AG04449 (cell line): ENCODE measurements at places on chromosomes 4 and X.
A peak's percentile ranks its signal among the peaks of the same experiment; 100 is the strongest.

DNA sequence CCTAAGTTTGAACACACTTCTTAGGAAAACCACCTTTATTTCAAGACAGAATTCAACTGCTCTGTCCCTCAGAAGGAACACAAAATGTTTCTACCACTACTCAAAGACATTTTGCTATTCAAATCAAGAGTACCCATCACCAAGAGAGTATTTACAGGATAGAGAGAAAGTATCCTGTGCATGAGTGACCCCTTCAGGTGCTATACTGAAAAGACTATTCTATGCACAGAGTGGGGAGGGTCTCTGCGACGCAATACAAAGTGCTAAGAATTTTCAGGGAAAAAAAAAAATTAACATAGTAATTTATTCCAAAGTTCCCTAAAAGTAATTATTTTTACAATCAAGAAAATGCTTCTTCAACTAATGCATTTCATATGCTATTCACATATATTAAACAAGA lies 346.4 kb upstream of the FAM241A start:
- DNase-seq: no peak

GRCh38 chr4:153798420-153798819 lies 9.5 kb upstream of the SFRP2 start:
- DNase-seq: no peak

DNA sequence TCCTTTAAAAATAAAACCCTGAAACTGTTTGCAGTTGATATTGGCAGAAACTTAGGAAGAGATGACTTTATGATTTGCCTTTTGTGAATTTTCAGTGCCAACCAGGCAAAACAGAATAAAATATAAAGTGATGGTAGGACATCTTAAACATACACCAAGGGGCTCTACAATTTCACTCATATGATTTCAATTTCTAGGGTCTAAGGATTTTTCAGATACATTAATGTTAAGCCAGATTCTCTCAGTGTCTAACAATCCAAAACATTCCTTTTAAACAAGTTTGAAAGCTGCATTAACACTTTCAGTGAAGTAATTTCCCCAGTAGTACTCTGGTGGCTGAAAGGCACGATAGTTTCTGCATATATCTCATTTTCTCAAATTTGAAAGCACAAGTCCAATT lies 1262.0 kb upstream of the ADGRL3 start:
- no peak for DNase-seq

DNA sequence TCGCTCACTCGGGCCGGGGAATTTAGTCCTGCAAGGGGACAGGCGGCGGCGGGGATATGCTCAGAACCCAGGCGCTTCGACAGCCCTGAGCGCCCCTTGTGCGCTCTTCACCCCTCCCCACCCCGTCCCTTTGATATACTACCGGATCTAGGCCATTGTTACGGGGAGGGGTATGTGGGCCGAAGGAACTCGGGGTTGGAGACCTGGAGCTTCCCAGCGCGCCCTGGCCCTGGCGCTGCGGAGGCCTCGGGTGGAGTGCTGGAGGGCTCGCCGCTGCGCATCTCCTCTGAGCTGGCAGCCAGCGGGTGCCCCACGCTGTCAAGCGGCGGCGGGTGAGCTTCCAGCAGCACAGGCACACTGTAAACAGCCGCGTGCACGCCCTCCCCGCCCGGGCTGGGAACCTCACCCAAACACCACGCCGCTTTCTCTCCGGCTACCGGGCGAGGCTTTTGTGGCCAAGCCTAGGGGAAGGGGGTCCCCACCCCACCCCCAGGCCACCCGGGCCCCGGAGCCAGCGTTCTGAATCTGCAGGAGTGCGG lies 54.5 kb upstream of the BCOR start:
- DNase-seq: no peak

- no peak for DNase-seq
These were observed 79.3 kb downstream of the CLDN22 start for GRCh38 chr4:183240581-183241321.

DNA sequence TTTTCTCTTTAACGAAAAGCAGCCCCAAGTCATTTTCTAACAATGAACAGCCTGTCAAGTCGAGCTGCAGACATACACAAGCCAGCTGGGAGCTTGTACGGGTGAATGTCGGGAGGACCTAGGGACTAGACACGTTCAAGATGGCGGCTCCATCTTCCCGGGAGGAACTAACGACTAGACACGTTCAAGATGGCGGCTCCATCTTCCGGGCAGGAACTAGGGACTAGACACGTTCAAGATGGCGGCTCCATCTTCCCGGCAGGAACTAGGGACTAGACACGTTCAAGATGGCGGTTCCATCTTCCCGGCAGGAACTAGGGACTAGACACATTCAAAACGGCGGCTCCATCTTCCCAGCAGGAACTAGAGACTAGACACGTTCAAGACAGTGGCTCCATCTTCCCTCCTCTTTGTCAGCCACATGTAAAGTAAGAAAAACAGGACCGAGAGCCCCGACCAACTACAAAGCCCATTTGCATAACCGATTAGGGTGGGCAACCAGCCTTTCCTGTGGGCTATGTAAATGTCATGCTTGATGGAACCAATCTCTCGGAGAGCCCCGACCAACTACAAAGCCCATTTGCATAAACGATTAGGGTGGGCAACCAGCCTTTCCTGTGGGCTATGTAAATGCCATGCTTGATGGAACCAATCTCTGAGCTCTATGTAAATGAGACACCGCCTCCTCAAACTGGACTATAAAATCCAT lies 175.5 kb downstream of the DHRSX start:
- peak; percentile 12 for DNase-seq

- DNase-seq: no peak
These were observed 110.3 kb upstream of the PDE5A start for GRCh38 chr4:119738901-119739300.

- peak; percentile 53 for DNase-seq
These were observed 121.9 kb upstream of the SMIM10 start for GRCh38 chrX:134868771-134869495.

DNA sequence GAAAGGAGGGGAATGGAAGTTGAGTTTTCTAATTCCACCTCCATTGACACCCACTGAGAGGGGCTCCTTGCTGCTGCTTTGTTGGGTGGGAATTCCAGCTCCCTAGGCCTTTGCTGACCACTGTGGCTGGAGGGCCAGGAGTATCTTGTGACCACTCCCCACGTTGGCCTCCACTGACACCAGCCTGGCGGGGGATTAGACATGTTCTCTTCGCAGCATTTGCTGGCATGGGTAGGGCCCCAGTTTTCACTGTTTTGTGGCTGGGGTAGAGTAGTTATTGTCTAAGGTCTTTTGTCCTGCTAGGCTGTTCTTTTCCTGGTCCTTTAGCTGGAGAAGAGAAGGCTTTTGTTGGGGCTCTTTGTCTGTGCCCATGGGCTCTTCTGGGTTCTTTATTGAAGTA lies 116.7 kb downstream of the CDKL5 start:
- no peak for DNase-seq

GRCh38 chrX:123202523-123202922 lies 18.4 kb downstream of the GRIA3 start:
- DNase-seq: no peak

GRCh38 chr4:67393699-67394281 lies 151.5 kb downstream of the CENPC start:
- peak; percentile 4 for DNase-seq

- DNase-seq: no peak
These were observed 132.7 kb downstream of the CPZ start for GRCh38 chr4:8725071-8725841.

DNA sequence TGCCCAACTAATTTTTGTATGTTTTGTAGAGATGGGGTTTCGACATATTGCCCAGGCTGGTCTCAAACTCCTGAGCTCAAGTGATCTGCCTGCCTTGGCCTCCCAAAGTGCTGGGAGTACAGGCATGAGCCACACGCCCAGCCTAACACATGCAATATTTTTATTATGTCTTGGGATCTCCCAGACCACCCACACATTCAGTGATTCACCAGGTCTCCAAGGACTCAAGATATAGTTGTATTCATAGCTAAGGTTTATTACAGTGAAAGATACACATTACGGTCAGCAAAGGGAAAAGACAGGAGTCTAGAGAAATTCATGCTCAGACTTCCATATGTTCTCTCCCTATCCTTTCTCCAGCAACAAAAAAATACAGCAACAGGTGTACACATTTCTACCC lies 25.5 kb upstream of the FAM120C start:
- DNase-seq: peak; percentile 26
